ENCODE measurements at places on chromosomes 7 and 10.
A peak's percentile ranks its signal among the peaks of the same experiment; 100 is the strongest.

- DNase-seq: no peak
These were observed 11.6 kb downstream of the OGDHL start for GRCh38 chr10:49750546-49750945.

GRCh38 chr10:70652761-70653657, 19.3 kb upstream of the ADAMTS14 start:
- DNase-seq: peak; percentile 95

DNA sequence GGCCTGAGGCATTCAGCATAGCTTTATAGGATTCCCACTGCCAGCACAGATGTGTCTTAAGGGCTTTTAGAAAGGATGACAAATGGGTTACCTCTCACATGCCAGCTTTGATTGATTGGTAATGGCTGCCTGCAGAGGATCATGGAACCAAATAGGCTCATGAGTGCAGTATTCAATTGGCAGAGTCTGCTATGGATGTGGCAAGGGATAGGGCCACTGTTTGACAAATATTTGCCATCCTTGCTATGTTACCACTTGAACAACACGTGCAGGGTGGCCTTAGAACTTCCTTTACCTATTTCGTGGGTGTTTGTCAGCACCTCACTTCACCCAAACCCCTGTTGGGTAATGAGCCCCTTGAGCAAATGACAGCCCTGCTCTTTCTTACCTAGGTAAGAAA, 139.2 kb downstream of the C10orf105 start:
- DNase-seq: no peak

DNA sequence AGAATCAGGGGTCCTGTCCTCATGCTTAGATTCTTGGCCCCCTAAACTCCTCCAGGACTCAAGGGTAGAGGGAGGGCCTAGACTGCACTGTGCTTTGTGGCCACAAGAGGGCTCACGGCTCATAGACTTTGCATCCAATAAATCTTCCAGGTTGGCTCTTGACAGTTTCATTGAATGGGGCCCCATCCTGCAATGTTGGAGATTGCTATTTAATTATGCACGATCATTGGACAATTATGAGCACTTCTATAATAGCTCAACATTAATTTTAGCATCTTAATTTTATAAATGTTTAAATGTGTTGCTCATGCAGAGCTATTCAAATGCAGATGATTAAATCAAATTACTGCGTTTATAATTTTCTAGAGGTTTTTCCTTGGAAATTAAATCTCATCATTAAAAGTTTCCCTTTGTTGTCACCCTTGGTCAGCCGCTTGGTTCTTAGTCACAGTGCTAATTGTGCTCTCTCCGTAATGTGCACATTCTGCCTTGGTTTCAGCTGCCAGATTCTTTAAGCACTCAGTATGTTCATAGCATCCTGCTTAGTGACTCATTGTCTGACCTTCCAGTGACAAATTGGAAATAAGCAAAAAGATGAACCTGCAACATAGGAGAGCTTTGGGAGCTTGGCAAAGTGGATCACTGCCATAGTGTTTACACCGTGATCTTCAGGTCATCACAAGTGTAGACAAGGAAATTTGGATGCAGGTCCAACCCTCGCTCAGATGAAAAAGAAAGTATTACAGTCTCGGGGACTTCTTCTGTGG, 33.4 kb upstream of the PLPP4 start:
- DNase-seq: no peak

GRCh38 chr7:89200758-89201157, 405.2 kb upstream of the TEX47 start:
- no peak for DNase-seq

Measured in AG04450 (cell line).